ENCODE measurements at places on chromosomes 5 and 9.

DNA sequence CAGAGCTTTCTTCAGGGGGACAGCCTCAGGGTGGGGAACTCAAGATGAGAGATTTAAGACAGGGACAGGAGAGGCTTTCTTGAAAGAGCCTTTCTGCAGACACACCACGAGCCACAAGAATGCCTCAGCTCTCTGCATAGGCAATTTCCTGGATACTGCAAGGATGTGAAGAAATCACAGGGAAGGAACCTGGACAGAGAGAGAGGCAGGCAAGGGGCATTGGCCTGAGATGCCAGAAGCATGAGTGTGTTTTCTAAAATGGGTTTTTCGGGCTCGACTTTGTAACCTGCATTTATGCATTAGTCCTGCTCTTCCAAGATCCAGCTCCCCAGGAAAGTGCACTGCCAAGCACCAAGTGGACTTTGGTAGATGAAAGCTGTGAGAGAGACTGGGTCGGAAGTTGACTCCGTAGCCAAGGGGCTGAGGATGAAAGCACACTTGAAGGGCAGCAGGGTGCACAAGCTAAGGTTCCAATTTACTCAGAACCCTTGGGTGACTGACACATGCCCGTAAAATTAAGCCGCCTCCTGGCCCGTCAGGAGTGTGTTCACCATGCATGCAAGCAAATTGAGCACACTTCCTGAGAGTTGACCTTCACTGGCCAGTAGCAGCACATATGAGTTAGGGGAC is 90.9 kb downstream of the CFAP90 start:
- no peak for DNase-seq

GRCh38 chr5:35417040-35417439 is 186.8 kb upstream of the PRLR start:
- DNase-seq, result no peak

DNA sequence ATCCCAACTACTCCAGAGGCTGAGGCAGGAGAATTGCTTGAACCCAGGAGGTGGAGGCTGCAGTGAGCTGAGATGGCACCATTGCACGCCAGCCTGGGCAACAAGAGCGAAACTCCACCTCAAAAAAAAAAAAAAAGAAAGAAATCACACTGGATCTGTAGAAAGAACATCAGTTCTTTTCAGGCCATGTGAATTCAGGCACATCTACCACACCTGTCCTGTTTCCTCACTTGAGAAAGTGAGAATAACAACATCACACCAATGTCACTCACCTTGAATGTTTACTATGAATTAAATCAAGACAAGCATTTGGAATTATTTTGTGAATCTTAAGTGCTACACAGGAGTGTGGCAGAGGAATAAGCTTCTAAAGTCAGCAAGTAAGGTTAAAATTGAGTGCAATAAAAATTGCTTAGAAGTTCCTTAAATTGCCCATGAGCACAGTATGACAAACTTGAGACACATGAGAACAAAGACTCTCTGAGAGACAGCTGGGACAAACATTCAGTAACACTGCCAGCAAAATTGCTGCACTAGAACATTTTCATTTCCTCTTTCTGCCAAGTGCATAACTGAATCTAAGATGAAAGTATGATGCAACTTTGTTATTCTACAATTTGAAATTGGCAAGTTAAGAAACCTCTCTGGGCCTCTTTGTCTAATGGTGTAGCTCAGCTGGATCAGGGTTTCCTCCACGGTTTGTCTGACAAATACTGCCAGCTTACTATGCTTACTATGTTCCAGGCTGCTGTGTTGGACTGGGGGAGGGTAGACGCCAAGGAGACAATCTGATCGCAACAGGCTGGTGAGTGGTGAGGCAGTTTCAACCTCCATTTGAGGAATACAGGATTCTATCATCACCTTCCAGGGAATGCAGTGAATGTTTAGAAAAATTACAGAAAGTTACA is 1.9 kb upstream of the RIC1 start:
- peak; percentile 17 for DNase-seq

DNA sequence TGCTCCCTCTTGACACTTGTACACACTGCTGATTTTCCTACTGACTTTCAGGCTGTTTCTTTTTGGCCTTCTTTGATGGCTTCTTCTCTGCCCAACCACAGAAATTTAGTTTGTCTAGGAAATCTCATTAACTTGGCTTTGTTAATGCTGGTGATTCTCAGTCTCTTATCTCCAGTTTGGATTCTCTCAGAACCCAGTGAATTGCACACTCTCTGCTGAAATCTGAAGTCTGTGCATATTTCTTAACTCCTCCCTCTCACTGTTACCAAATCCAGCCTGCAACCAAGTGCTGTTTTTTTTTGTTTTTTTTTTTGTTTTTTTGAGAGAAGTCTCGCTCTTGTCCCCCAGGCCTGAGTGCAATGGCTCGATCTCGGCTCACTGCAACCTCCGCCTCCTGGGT is 117.2 kb downstream of the CDC42SE2 start:
- no peak for DNase-seq

- no peak for DNase-seq
These were observed 129.8 kb upstream of the SLC24A2 start for GRCh38 chr9:19918630-19919029.

DNA sequence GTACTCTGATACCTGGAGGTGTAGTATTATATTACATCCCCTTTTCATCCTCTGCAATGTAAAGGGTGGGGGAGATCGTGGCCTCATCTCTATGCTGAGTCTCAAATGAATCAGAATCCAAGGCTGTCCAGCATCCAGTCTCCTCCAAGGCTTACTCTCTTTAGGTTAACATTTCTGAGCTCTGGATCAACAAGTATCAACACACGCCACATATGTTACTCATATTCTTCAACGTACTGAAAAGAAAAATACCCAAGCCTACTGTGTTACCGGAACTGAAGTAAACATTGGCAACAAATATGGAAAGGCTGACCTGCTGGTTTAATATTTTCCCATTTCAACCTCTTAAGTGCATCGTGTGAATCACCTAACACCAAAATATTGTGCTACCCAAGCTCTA is 241.8 kb downstream of the GAS1 start:
- DNase-seq, result no peak

DNA sequence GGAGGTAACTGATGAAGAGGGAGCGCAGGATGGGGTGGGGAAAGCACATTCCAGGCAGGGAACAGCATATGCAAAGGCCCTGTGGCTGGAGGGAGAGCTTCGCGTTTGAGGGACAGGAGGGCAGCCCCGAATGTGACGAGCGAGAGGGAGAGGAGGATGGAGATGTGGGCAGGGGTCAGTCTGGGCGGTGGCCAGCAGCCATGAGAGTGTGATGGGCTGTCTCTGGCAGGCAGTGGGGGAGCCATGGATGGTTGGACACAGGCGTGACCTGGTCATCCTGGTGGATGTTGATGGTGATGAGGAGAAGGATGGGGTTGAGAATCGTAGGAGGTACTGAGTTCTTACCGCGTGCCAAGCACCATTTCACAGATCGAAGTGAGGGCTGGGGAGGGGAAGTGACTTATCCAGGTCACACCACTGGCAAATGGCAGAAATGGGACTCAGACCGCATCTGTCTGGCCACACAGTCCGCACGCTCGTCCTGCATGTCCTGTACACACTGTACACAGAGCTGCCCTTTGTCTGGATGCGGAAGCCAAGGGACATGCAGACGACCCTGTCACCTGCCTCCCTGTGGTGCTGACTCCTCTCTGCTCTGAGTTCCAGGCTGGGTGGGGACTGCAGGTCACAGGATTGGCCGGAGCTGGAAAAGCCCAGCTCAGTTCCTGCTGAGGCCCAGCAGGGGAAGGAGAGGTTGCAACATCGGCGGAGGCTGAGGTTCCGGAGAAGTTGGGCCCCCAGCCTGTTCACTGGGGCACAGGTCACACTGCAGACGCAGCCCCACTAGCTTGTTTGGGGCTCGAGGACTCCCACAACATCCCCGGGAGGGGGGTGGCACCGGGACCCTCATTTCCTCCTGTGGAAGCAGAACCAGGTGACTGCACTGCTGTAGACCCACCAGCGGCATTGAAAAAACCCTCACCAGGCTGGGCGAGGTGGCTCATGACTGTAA is 165.6 kb upstream of the IER5L start:
- no peak for DNase-seq

DNA sequence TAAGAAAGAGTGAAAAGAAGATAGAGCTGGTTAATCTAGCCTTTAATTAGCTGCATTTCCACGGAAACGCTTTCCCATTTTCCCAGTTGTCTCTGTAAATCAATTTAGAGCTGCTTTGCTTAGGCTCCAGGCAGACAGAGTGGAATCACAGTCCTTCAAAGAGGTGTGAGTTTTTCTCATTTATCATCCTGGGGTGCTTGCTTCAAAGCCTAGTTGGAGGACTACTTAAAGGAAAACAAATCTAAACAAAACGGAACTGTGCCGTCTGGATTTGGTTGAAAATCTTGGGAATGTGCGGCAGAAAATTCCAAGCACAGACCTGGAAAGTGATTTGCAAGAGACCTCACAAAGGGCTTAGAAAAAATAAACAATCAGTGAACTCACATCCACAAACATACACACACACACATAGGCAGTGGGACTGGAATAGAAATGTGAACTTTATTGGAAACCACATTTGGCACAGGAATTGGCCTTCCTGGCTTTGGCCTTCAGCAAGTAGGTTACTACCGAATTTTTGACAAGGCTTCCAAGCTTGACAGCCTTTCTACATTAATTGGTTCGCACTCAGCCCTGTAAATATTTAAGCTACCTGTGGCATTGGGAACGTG is 235.2 kb upstream of the SLC24A2 start:
- DNase-seq, result no peak

DNA sequence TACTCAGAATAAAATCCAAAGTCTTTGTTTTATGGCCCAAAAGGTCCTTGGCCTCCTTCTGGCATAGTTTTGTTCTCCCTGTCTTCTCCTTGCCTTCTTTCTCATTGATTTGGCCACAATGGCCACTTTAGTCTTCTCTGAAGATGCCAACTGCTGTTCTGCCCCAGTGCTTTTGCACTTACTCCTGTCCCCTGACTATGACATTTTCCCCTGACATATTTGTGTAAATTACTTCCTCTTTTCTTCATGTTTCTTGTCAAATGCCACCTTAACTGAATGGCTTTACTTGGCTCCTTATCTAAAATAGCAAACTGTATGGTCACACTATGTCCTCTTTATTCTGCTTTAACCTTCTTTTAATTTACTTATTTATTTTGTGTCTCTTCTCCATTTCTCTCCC is 484.7 kb upstream of the ARRDC3 start:
- DNase-seq, result no peak

DNA sequence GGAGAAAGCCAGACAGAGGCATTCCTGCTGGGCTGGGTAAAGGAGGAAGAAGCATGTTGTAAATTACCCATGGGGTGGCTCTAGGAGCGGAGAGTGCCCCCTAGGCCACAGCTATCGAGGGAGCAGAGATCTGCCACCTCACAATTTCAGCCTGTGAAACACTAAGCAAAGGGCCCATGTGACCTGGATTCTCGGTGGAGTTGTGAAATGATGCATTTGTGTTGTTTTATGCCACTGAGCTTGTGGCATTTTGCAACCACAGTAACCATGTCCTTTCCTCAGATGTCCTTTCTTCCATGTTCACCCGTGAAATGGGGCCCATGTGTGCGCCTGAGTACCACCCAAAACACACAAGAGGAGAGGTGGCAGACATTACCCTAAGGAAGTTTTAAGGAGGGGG is 159.3 kb downstream of the SYK start:
- DNase-seq, result no peak

DNA sequence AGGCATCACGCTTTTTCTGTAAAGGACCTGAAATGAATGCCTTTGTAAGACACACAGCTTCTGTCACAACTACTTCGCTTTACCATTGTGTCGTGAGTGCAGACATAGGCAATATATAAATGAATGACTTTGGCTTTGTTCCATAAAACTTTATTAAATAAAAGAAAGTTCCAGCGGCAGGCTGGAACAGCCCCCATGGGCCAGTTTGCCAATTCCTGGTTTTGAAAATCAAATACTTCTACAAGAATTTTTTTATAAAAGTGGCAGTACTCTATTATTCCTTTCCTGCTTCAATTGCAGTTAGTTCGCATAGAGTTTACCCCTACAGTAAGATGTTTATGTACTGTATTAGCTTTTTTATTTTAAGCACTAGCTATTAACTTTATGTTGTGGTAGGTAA is 53.7 kb downstream of the SRFBP1 start:
- no peak for DNase-seq

DNA sequence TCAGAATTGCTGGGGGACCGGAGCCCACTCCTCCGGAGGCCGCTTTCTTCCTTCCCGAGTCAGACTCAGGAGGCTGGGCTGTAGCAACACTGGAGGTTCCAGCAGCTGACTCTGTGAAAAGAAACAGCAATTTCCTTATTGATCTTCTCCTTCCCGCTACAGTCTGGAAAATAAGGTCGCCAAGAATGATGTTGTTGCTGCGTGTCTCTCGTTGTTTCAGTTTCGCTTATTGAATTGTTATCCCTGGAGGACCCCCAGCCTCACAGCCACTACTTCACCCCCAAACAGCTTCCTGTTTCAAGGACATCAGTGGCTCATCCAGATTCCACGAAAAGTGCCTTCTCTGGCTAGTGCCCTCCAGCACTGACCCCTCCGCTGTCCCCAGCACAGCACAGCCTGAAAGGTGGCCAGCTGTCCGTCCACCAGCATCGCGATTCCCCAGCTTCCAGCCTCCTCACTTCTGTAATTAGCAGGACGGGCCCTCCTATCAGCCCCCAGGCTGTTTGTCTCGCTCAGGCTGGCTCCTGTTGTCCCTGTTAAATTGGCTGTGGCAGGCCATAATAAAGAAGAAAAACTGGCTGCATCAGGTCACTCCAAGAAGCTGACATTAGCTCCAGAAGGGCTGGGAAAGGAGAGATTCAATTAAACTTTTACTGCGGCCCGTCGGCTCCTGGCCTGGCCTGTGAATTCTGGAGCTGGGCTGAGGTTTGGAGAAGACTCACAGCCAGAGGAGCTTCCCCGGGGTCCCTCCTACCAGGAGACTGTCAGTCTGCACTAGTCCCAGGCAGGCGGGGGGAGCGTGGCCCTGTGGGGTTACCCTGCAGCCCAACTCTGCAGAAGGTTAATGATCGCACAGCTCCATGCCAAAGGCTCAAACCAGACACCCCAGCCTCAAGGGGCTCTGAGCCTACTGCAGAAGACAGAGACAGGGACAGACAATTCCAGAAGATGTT is 40.5 kb downstream of the OLFM1 start:
- DNase-seq, result no peak

DNA sequence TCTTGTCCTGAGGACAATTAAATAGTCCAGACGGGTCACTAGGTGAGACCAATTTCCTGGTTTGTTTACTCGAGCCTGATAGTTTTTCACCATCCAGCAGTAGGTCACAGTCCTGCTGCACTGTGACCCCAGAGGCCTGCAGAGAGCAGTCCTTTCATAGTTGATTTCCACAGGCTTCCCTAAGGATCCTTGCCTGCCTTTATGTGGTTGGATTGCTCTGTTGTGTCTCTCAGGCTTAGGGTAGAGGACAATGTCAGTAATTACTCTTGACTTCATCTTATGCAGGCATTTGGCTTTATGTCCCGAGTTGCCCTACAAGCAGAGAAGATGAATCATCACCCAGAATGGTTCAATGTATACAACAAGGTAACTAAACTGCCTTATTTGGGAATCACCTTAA is 9.0 kb upstream of the CATSPER3 start:
- no peak for DNase-seq

GRCh38 chr5:109836280-109836679 is 146.6 kb downstream of the MAN2A1 start:
- DNase-seq, result no peak

GRCh38 chr5:104800440-104801048 is 1238.0 kb upstream of the NUDT12 start:
- no peak for DNase-seq
